ENCODE measurements at places on chromosomes 6 and 20.

DNA sequence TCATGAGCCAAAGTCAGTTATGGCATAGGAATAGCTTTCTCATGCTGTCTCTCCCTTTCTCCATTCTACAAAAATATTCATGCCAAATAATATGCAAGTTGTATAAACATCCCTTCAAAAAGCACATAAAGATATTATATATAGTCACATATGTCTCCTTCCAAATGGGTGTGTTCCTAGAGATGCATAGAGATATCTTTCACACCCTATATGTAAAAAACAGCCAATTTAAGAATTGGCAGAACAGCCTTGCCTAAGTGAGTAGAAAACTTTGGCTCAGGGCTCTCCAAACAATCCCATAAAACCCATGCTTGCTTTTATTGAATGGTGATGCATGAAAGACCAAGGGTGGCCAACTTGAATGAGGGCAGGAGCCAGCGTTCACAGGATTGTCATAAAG is 274.7 kb upstream of the SUPT3H start:
- no peak for DNase-seq

GRCh38 chr6:29451471-29452193 is 5.2 kb downstream of the OR11A1 start:
- DNase-seq: no peak

DNA sequence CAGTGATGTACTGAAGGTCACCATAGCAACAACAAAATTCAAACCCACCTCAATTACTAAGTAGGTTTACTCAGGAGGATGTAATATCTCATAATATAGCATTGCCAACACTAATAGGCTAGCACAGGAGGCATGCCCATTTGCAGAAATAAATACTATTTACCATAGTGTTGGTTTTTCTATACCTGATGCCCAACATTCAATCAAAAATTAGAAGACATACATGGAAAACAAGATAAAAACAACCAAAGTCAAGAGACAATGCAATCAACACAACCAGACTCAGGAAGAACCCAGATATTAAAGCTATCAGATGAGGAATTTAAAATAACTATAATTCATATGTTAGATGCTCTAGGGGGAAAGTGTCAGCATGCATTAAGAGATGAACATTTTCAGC is 14.3 kb upstream of the TXNDC5 start:
- no peak for DNase-seq

GRCh38 chr20:1824181-1824580 is 71.0 kb upstream of the SIRPA start:
- no peak for DNase-seq

DNA sequence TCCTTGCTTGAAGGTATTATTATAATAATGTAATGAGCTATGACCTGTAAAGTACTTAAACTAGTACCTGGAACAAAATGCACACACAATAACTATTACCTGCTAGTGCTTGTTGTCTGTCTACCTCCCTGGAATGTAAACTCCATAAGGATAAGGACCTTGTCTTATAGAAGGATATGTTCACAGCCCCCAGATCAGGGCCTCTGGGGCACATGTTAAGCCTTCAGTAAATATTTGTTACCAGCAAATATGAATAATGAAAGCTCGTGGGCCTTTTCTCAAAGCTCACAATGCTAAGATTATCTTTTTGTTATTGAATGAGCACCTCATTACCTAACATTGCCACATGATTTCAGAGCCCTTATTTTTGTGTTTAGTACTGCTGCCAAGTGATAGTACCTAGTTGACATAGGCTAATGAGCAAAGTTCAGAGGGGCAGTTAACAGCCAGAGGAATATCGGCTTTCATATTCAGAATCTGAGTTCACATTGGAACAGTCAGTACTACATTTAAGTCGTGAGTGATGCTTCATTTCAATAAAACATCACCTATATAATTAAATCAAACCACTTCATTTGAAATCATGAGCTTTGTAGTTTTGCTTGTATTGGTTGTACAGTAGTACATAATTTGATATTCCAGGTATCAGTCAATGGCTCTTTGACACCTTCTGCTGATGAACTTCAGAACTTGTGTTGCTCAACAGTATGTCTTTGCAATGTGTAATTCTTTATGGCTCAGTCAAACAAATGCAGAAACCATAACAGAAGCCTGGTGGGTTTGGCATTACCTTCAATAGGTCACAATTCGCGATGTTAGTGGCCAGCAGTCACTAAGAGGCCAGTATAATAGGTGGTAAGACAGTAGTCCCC is 11.8 kb upstream of the SMLR1 start:
- no peak for DNase-seq

GRCh38 chr6:64504503-64504902 is 868.9 kb downstream of the PHF3 start:
- no peak for DNase-seq

GRCh38 chr6:137731960-137732616 is 135.0 kb upstream of the TNFAIP3 start:
- no peak for DNase-seq

DNA sequence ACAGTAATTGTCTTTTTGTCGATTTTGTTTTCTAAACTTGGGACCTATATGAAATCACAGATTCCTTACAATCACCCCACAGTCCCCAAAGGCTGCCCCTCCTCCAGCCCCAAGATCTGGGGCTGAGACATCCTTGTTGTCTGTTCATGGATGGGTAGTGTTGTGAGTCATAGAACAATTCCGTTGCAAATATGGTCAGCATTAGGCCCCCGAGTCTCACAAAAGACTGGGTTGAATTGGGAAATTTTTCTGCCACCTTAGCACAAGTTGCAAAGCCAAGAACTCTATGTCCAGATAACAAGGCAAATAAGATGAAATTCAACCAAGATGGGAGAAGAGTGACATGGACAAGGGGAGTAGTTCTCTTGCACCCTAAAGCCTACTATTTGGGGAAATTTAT is 10.5 kb upstream of the TAB2 start:
- no peak for DNase-seq

GRCh38 chr6:128446497-128446896 is 73.9 kb downstream of the PTPRK start:
- DNase-seq: no peak

GRCh38 chr6:30542915-30543314 is 13.4 kb downstream of the GNL1 start:
- DNase-seq: no peak

DNA sequence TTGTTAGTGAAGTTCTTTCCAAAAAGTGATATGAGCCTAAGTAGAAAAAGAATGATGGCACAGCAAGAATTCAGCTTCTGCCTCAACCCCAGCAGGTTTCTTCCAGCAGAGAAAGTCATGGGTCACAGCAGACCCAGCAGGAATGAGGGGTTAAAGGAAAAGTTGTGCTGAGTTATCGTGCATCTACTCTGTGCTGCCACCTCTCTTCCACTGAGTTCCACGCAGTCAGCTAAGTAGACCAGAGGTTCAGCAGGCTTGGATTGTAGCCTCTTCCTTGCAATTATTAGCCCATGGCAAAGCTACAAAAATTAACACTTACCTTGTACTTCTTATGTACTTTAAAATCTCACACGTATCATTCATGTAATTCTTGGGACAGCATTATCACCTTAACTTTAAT is 510.8 kb downstream of the PTPRT start:
- no peak for DNase-seq

GRCh38 chr6:30752157-30752927 is 8.0 kb upstream of the IER3 start:
- DNase-seq: no peak

GRCh38 chr6:124968401-124968800 is 6.2 kb downstream of the RNF217 start:
- no peak for DNase-seq

DNA sequence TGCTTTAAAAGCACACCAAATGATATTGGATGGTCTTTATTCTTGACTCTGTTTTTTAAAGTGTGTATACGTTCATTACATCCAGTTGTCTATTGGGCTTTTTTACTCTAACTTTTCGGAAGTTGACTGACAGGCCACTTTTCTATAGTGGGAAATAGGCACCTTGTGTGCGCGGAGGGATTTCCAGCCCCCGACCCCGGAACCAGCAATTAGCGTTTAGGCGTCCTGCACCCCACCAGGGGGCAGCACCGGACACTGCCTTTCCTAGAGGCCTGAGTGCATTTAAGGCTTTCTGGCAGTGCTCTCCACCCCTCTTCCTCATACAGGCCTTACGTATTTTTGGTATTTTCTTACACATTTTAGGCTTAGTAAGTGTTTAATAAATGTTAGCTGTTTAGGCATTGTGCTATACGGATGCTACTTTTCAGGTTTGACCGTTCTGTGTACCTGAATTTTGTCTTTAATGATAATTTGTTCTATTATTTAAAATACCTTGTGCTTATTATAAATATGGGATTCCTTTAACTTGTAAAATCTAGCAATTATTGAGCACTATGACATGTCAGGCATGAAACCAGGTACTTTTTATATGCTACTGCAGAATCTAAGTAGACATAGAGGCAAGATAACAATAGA is 231.8 kb downstream of the BCKDHB start:
- DNase-seq: peak; percentile 56

DNA sequence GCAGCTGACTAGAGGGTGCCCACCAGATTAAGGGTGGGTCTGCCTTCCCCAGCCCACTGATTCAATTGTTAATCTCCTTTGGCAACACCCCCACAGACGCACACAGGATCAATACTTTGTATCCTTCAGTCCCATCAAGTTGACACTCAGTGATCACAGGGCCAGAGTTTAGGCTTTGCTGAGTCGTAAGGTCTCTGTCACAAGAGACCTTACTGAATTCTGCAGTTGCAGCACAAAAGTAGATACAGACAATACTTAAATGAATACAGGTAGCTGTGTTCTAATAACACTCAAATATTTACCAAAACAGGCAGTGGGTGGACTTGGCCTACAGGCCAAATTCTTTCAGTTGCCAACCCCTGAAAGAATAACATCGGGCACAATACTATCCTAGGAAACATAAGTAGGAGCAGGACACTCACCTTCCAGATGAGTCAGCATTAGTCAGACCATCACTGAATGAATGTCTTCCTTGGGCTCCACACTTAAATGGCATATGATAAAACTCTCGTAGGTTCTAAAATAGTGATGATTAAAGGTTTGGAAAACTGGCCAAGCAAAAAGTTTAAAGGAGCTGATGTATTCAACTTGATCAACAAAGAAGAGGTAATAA is 190.0 kb downstream of the UBE3D start:
- DNase-seq: no peak

DNA sequence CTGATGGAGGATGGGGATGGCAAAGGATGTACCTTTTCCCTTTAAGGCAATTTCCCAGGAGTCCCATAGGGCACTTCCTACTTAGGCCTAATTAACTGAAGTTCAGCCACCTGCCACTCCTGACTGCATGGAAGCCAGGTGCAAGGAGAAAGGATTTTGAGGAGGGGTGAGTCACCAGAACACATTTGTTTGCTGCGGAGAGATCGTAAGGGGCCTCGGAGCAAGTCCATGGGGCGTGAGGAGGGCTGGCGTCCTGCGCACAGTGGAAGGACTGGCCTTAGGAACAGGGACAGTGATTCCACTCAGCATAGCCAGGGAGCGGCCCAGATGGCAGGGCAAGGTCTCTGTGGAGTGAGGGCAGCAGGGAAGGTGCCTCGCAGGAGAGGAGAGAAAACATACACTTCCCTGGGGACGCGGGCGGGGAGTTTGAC is 11.8 kb upstream of the MAP1LC3A start:
- DNase-seq: no peak

DNA sequence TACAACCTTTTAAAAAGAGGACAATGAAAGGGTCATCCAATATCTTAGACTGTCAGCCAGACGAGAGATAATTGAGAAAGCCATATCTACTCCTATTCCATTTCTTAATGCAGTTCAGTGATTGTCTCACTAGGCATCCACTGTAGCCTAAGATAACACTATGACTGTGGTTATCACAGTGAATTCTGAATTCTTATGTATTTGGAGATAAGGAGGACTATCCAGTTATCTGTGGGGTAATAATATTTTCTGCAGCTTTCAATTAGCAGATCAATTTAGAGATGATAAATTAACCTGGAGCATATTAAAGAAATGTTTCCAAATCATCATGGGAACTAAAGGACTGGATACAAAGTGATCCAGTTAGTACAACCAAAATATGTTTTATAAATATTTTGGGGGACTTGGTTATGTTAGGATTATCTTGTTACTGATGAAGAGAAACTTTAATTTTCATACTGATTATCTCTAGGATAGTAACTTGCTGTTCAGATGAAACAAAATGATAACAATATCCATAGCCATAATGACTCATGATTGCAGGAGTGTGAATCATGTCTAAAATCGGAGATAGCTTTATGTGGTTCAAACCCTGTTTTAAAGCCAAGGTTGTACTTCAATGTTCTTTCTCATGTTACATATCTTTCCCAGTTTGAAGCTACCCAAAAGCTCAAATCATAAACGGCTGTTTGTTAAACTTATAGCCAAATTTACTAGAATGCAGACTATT is 1152.0 kb downstream of the HACE1 start:
- DNase-seq: no peak

- no peak for DNase-seq
Observed at GRCh38 chr6:19362396-19362795, 474.8 kb upstream of the ID4 start.

- peak; percentile 48 for DNase-seq
Observed at GRCh38 chr6:139109558-139109957, 25.3 kb upstream of the HECA start.
